Erythroblast (primary cell): ENCODE measurements at places on chromosomes 11 and 22.
A peak's percentile ranks its signal among the peaks of the same experiment; 100 is the strongest.

DNA sequence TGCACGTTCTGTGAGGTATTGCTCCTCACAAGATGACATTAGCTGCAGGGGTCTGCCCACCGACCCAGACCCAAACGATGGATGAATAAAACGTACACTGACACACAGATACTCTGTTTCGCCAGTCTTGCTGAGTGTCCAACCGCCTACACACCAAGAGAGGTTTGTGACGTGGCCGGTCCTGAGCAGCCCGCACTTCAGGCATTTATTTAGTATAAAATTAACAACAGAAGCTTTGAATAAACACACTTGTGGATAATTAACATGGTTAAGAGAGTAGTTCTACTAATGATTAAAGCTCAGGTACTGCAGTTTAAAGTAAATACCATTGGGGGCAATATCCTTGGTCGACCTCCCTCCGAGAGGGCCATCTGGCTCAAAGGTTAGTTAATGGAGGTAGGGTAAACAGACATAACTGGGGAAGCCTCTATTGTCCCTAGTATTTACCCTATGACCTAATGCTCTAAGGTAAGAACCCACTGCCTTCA, 75.7 kb downstream of the CCDC83 start:
- DNase-seq = no peak

GRCh38 chr11:34366522-34366921, 8.7 kb upstream of the ABTB2 start:
- peak; percentile 74 for DNase-seq

DNA sequence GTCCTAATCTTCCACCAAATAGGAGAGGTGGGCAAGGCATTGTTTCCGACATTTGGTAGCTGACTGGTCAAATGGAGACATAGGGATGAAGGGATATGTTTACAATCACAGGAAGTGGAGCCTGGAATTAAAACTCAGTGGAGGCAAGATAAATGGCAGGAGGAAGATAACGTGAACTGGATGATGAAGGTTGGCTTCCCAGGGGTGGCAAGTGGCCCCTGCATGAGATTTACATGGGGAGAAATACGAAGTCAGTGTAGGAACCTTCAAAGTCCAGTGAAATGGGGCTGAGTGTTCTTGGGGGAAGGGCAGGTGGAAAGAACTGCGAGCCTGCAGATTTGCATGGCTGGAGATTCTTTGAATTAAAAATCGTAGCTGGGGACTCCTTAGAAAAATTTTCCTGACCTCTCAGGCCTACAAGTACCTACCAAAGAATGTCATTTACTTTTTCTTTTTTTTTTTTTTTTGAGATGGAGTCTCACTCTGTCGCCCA, 724 bp upstream of the FOXRED2 start:
- DNase-seq = no peak

- no peak for DNase-seq
These were observed 47.3 kb downstream of the C22orf31 start for GRCh38 chr22:29014293-29014692.

- no peak for DNase-seq
These were observed 22.2 kb downstream of the P2RY2 start for GRCh38 chr11:73240190-73240781.

DNA sequence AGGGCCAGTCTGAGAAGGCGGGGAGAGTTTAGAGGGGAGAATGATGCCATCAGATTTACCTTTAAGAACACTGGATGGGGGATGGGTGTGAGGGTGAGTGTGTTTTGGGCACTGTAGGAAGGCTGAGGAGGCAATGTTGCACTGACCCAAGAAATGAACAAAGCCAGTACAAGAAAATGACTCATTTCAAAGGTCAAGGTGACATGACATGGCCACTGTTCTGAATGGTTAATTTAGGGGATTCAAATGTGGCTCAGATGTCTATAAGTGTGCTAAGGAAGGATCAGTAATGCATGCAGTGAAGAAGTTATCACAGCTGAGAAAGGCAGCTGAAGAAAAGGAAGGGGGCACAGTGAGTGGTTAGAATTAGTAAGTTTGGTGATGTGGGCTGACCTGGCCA, 129.9 kb downstream of the PGR start:
- no peak for DNase-seq

DNA sequence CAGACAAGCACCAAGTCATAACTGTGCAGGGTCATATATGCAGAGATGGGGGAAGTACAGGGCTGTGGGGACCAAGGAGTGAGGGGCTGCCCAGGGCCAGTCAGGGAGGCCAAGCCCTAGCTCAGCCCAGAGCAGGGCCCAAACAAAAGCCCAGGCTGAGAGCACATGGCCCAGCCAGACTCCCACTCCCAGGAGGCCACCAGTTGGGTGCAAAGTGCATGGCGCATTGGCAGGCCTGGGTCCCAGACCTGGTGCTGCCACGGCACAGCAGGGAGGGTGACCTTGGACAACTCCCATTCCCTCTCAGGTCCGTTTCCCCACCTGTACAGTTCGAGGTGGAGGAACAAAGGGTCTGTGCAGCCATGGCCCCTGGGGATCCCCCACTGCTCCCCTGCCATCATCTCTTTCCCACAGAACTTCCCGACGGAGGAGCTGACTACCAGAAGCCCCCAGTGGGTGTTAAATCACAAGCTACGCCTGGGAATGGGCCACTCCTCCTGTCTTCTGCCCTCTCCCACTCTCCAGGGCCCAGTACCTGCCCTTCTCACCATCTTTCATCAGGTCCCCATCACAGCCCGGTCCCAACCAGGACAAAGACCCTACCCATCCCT, 608 bp downstream of the NIPSNAP1 start:
- DNase-seq = no peak

GRCh38 chr11:31943056-31943780, 132.1 kb upstream of the PAX6 start:
- no peak for DNase-seq

- DNase-seq = peak; percentile 53
These were observed 58.7 kb downstream of the CTTN start for GRCh38 chr11:70456921-70457532.

GRCh38 chr22:40058265-40058664, 63.5 kb downstream of the FAM83F start:
- DNase-seq = peak; percentile 9

DNA sequence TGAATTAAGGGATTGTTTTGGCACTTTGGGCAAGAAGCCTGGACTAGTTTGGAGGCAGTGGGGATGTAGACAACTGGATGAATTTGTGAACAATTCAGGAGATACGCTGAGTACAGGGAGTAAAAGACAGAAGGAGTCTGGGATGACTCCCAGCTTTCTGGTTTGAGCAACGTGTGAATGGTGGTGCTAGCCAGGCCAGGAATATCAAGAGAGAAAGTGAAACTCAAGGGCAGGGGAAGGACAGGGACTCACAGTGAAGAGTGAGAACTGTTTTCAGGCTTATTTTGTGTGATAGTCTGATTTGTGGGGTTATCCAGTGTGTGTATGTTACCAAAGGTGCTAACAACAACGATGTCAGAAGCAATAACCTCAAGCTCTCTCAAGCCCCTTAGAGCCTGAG, 15.9 kb downstream of the CHRM1 start:
- no peak for DNase-seq

- DNase-seq = peak; percentile 42
These were observed 5.8 kb downstream of the FADS2 start for GRCh38 chr11:61833926-61834277.

DNA sequence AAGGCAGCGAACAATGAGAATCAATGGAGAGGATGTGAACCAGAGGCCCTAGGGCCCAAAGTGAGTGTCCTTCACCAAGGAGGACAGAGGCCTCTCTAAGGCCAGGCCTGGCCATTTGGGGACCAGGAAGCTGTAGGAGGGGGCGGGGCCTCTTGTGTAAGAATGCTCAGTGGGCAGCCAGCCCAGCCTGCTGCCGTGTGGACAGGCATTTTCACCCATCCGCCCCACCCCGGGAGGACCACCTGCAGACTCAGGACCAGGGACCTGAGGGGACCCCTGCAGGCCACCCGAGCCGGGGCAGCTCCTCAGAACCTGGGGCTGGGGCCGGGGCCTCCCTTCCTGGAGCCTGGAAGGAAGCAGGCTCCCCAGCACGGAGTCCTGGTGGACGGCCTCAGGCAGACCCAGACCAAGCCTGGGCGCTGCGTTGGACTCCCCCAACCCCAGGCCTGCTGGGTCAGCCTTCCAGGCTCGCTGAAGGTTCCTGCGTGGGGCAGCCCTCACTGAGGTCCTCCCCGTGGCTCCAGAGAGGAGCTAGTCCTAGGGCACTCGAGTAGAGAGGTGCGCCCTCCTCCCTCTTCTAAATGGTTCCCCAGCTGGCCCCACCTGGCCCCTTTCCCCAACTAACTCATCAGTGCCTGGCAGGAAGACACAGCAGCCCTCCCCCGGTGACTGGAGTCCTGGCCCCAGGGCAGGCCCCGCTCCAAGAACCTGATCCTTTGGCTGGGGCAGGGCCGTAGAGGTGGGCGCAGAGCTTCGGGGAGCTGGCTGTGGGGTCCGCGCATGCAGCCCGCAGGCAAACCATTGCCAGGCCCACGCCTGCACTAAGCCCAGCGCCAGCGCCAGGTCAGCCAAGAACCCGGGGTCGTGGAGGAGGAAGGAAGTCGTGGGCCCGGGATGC, 1.5 kb upstream of the TRABD start:
- no peak for DNase-seq

DNA sequence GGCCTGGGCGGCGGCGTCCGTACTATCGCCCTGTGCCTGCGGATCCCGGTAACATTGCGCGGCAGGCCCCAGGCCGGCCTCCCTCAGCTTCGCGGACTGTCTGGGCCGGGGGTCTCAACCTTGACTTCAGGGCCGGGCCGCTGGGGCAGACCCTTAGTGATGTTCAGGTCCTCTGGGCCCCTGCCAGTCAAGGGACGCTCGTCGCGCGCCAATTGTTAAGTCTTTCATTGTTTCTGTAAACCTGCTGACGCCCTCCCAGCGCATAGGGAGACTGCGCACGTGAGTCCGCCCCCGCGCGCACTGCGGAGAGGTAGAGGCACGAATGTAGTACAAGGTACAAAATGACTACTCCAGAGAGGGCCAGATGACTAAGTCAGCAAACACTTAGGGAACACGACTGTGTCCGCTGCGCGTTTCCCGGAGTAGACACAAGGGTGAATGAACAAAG, 451 bp upstream of the HDHD5 start:
- DNase-seq = no peak

GRCh38 chr22:23305922-23306374, 125.6 kb downstream of the BCR start:
- DNase-seq = no peak

GRCh38 chr11:21975242-21975641, 217.6 kb upstream of the ANO5 start:
- DNase-seq = no peak

GRCh38 chr11:73374151-73374550, 2.0 kb upstream of the RELT start:
- DNase-seq = peak; percentile 15

GRCh38 chr11:116729501-116730240, 43.1 kb downstream of the BUD13 start:
- DNase-seq = no peak

GRCh38 chr11:36399236-36399635, 103.1 kb downstream of the PRR5L start:
- no peak for DNase-seq

- no peak for DNase-seq
These were observed 543 bp upstream of the AP2A2 start for GRCh38 chr11:925158-925495.

GRCh38 chr11:47154616-47155570, 21.8 kb downstream of the ARFGAP2 start:
- no peak for DNase-seq

GRCh38 chr11:33674035-33674814, 26.4 kb downstream of the C11orf91 start:
- no peak for DNase-seq

DNA sequence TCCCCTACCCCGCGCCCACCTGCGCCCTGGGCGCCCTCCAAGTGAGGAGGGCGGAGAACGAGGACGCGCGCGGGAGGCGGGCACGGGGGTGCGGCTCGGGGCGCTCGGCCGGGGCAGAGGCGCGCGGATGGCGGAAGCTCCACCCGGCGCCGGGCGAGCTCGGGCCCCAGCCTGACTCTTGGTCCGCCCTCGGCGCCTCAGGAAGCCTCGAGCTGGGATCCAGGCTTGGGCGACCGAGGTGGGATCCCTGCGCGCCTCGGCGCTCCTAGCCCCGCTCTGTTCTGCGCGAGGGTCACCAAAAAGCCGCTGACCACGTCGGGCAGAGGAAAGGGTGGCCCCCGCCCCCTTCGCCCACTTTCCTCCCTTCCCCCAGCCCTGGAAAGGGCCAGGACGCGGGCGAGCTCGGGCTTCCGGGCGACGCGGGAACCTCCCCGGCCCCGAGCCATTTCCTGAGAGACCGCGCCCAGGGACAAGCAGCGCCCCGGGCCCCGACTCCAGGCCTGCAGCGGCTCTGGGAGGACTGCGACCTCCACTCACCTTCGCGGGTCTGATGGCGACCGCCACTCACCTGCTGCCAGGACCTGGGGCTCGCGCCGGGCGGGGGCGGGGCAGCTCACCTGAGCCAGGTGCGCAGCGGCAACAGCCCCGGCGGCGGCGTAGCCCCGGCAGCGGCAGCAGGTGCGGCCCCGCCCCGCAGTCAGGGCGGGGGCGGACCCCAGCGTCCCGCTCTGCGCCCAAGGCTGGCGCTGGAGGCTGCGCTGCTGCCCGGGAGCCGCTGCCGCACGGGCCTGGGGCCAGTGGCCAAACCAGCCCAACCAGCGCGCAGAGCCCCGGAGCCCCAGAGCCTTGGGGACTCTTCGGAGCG, 2.2 kb upstream of the SIGIRR start:
- no peak for DNase-seq

GRCh38 chr11:36385121-36385970, 89.3 kb downstream of the PRR5L start:
- no peak for DNase-seq

DNA sequence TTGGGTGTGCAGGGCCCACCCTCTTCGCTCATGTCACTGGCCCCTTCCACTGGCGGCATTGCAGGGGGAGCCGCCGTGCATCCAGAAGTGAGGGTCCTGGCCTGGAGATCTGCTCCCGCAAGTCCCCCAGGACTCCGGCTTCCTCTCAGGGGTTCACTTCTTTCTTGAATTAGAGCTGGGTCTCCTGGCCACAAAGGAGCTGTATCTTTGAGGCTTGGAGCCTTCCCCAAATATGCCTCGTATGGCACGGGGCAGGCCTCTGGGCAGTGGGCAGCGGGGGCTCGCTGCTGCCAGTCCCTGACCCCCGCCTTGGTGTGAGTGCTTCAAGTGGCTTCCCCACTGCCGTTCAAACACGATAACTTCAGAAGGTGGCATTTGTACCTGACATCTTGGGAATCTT, 7.4 kb upstream of the IFITM3 start:
- DNase-seq = no peak

DNA sequence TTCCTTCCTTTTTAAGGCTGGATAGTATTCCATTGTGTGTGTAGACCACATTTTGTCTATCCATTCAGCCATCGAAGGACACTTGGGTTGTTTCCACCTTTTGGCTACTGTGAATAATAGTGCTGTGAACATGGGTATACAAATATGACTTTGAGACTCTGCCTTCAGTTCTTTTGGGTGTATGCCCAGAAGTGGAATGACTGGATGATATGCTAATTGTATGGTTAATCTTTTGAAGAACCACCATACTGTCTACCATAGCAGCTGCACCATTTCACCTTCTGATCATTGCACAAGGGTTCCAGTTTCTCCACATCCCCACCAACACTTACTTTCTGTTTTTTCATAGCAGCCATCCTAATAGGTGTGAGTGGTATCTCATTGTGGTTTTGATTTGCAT, 30.3 kb downstream of the SGSM1 start:
- no peak for DNase-seq
